ENCODE measurements at places on chromosomes 7 and 10.

DNA sequence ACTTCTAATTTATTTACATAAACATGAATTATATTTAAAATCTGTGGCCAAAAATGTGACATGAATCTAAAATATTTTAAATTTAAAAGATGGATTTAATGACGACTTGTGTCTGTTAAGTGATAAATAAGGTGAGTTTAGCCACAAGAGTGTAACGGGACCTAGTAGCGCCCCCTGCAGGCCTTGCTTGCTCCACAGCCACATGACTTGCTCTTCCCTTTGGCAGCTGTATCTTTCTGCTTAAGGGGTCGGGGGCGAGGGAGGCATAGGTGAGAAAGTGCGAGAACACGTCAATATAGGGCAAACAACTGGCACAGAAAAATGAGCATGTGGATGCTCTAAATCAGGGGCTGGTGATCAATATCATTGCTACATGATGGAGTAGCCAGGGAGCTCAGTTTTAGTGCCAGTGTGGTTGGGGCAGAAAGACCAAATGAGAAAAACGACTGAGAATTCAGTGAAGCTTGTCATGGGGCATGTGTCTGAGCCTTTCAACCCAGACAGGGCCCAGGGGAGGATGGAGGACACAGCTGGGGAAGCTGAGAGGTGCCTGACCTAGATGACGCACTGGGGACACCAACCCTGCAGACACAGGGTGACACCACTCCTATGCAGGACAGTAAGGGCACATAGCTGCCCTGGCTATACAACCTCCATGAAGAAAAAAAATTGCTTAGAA lies 49.8 kb downstream of the PAXIP1 start:
- H3K4me1 ChIP-seq, result no peaks in the 10 kb centered on the region
- no peak overlapping the region for H3K4me3 ChIP-seq
- H3K36me3 ChIP-seq, result peaks cover 34% of the 10 kb centered on the region

DNA sequence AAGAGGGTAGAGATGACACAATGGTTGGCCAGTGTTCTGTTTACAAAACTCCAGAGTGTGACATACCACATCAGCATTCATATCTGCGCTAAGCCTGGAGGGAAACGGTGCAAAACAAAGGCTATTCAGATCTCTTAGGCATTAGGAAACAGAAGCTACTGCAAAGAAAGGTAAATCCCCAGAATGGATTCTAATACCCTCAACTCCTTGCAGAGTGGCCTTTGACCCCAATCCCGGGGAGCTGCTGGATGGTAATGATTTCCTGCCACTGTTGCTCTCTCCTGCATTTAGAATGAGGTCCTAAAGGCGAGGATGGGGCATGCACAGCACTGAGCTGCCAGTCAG lies 65.2 kb downstream of the AOAH start:
- no peak overlapping the region for H3K27ac ChIP-seq
- no peak for DNase-seq
- H3K4me1 ChIP-seq, result peaks cover 12% of the 10 kb centered on the region
- no peak overlapping the region for H3K4me3 ChIP-seq

- H3K36me3 ChIP-seq, result no peaks in the 10 kb centered on the region
- peaks cover 11% of the 10 kb centered on the region for H3K27me3 ChIP-seq
- no peak overlapping the region for H3K4me3 ChIP-seq
- DNase-seq, result no peak
- no peak overlapping the region for H3K27ac ChIP-seq
Measured at GRCh38 chr10:113026679-113027078, 76.6 kb downstream of the TCF7L2 start.

DNA sequence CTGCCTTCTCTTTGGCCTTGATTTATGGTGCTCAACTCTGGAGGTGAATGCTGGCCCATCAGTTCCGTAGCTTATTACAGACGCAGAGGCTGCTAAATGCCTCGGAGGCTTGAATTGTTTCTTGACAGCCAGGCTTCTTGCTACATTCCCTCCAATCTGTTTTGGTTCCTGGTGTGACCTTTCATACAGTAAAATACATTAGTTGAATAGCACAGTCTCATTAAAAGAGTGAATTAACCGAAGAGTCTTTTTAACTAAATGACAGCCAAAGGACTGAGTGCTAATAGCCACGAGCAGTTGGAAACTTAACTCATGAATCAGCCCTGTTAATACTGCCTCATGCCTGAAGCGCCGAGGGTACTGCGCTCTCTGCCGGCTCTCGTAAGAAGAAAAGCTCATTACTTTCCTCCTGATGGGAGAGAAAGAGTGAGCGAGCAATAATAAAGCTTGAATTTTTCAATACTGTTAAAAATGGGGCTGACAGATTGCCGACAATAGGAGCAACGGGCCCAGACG lies 236.4 kb upstream of the GPR26 start:
- no peak for DNase-seq
- H3K27me3 ChIP-seq, result peaks cover 6% of the 10 kb centered on the region
- no peak overlapping the region for H3K4me3 ChIP-seq
- H3K4me1 ChIP-seq, result no peaks in the 10 kb centered on the region

DNA sequence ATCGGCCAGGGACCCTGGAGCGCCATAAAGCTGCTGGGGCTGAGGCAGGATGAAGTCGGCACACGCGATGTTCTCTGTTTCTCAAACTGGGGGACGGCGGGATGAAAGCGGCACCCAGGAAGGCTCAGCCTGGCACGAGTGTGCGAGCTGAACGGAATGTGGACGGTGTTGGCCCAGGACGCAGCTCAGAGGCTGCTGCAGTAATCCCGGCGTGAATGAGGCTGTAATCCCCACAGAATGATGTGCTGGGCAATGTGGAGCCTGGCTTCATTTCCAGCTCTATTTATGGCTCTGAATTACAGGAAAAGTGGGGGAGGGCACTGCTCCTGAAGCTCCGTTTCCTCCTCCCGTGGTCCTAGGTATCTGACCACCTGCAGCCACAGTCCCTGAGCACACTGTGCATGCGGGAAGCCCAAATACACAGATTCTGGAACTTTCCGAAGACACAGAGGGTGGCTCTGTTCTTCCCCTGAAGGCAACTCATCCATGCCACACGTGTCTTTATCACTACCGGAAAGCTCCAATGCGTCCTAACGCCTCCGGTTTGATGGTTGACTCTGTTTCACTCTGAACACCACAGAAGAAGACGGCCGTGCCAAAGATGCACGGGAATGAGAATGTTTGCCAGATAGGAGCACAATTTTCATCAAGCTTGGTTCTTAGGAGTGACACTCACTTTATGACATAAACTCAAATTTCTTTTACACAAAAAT lies 37.6 kb downstream of the KLF6 start:
- DNase-seq, result no peak
- H3K27me3 ChIP-seq, result peaks cover 8% of the 10 kb centered on the region
- peaks cover 4% of the 10 kb centered on the region for H3K4me1 ChIP-seq
- H3K27ac ChIP-seq, result no peak overlapping the region

- no peaks in the 10 kb centered on the region for H3K27me3 ChIP-seq
- H3K4me1 ChIP-seq, result no peaks in the 10 kb centered on the region
- no peak overlapping the region for H3K27ac ChIP-seq
- no peaks in the 10 kb centered on the region for H3K36me3 ChIP-seq
- DNase-seq, result no peak
Measured at GRCh38 chr7:38585572-38586354, 45.4 kb downstream of the AMPH start.

DNA sequence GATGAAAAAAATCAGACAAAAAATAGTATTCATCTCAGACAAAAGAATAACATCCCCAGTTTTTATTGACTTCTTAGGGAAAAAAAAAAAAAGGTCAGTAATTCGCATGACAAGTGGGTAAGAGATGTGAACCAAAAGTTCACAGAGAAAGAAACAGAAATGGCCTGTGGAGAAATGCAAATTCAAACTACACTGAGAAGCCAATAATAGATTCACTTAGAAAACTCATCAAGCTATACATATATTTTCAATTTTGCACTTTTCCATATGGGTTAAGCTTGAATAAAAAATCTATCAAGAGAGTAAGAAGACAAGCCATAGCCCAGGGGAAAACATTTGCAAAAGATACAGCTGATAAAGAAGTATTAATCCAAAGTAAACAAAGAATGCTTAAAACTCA lies 28.0 kb downstream of the HERC4 start:
- H3K4me3 ChIP-seq, result no peak overlapping the region
- no peak overlapping the region for H3K27ac ChIP-seq
- peaks cover 24% of the 10 kb centered on the region for H3K36me3 ChIP-seq
- DNase-seq, result no peak

DNA sequence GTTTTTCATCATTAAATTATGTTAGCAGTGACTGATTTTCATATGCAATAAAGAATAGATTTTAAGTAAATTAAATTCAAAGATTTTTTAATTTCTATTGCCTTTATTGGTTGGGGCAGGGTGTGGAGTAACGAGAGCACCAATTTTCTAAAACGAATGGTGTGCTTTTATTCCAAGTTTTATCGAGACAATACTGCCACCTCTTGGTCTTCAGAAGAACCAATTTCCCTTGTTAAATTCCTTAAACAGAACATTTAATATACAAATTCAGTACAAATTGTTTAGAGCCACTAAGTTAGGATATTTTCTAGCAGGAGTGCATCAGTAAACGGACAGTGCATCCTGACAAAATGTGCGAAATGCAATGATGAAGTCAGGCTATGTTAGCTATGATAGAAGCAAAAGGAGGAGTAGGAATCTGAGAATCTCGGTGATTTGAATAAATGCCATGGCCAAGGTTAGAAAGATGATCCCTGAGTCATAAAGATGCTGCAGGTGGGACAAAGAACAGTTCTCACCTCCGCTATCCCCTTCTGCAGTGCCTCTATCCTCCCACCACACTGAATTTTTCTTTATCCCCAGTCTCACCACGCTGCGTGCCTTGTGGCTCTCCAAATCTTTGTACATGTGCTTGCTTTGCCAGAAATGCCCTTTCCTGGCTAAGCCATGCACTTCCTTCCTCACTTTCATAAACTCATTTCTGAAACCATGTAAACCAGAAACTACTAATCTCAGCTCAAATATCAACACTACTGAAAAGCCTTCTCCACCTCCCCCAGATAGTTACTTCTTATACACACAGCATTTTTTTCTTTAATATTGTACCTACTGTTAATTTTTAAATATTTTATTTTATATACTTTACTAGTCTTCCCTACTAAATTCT lies 31.9 kb upstream of the AGBL3 start:
- no peak overlapping the region for H3K27ac ChIP-seq
- peaks cover 5% of the 10 kb centered on the region for H3K4me1 ChIP-seq
- DNase-seq, result no peak
- no peaks in the 10 kb centered on the region for H3K36me3 ChIP-seq
- H3K4me3 ChIP-seq, result no peak overlapping the region

- H3K27ac ChIP-seq, result no peak overlapping the region
- no peak for DNase-seq
- H3K27me3 ChIP-seq, result no peaks in the 10 kb centered on the region
- peaks cover 25% of the 10 kb centered on the region for H3K4me1 ChIP-seq
Measured at GRCh38 chr7:5626498-5626897, 155.0 kb downstream of the RNF216 start.

GRCh38 chr10:59942556-59942955 lies 36.2 kb upstream of the CCDC6 start:
- no peak overlapping the region for H3K4me3 ChIP-seq
- H3K27ac ChIP-seq, result no peak overlapping the region
- no peak for DNase-seq

DNA sequence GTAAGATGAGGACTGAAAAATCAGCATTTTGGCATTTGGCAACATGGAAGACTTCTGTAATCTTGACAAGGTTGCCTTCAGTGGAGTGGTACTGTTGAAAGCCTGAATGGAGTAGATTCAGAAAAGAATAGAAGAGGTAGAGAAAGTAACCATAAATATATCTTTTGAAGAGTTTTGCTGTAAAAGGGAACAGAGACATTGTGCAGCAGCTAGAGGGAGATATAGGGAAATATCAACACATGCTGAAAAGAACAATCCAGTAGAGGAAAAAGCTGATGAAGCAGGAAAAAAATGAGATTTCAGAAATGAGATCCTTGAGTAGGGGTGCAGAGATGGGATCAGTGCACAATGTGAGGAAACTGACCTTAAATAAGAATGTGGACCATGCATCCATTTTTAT lies 60.0 kb downstream of the RAPGEF5 start:
- no peaks in the 10 kb centered on the region for H3K36me3 ChIP-seq
- no peak overlapping the region for H3K27ac ChIP-seq
- no peak for DNase-seq

- no peaks in the 10 kb centered on the region for H3K4me1 ChIP-seq
- no peaks in the 10 kb centered on the region for H3K27me3 ChIP-seq
- no peak overlapping the region for H3K4me3 ChIP-seq
- no peak overlapping the region for H3K27ac ChIP-seq
- no peak for DNase-seq
Measured at GRCh38 chr7:14905764-14906163, 3.2 kb upstream of the DGKB start.

DNA sequence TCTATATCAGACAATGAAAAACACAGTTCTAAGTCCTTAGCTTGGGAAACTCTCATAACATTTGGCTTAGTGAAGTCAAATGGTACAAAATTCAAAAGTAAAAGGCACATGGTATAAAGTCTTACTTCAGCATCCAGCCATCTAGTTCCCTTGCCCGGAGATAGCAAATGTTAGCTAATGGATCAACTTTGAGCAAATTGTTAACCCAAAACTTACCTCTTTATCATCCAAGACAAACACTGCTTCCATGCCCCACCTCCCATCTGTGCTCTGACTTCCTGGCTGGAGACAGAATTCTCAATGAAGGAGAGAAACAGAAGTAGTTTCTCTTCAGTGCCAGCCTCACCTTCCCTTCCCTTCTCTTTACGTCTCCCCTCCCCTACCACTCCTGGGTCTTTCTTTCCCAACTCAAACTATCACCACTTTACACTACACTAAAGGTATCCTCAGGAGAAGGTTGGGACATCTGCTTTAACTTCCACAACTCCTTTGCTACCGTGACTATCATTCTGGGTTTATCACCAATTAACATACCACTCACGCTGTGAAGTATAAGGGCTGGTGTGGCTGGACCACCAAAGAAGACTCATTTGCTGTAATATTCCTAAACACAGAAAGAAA lies 21.2 kb upstream of the ZNRF2 start:
- H3K27me3 ChIP-seq, result peaks cover 15% of the 10 kb centered on the region
- H3K4me3 ChIP-seq, result no peak overlapping the region
- H3K27ac ChIP-seq, result no peak overlapping the region
- no peak for DNase-seq

DNA sequence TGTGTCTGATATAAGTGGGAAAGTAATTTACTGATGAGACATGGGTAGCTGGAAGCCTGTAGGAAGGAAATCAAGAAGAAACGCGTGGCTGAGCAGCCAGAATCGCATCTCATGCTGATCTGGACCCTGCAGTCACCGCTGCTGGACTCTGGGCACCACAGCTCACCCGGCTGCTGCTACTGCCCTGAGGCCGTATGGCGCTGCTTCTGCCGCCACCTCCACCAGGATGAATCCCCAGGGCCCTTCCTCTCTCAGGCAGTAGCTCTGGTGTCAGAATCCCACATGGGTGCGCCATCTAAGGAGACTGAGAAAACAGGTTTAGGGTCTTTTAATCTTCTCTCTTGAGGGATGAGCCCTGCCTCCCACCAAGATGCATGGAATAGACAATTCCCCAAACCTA lies 70.3 kb upstream of the AGK start:
- no peaks in the 10 kb centered on the region for H3K36me3 ChIP-seq
- peaks cover 3% of the 10 kb centered on the region for H3K27me3 ChIP-seq
- H3K27ac ChIP-seq, result no peak overlapping the region
- peaks cover 1% of the 10 kb centered on the region for H3K4me1 ChIP-seq
- no peak overlapping the region for H3K4me3 ChIP-seq
